Fibroblast of villous mesenchyme (primary cell): ENCODE measurements at places on chromosomes 13 and 19. TPM values are rescaled to one million over a fixed set of nuclear protein-coding genes. Genes with fewer than 3 reads are reported as not detected.
A peak's percentile ranks its signal among the peaks of the same experiment; 100 is the strongest.

GRCh38 chr19:7348587-7349230, at the start of gene ARHGEF18:
Gene ARHGEF18, plus strand, starts transcription at chr19:7348937. Its CDS starts 13,954 bp downstream, at chr19:7362891.
- no peak for DNase-seq

- no peak for DNase-seq
Observed at GRCh38 chr19:29860492-29860891, 48.7 kb downstream of the CCNE1 start.

- DNase-seq: no peak
Observed at GRCh38 chr13:30934803-30935202, 2.3 kb downstream of the TEX26 start.

DNA sequence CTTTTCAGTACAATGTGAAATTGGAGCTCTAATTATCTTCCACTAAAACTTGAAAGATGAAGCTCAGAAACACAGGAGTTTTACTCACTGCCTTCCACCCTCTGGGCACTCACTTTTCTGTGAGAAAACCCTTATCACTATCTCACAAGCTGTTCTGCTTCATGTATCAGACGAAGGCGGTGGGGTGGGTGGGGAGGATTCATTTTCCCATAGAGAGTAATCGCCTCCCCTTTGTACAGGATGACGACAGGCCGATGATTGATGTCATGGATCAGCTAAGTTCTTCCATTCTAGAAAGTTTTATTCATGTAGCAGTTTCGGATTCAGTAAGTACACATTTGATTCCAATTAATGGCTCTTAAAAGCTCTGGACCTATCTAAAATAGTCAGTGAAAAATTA, 139.9 kb downstream of the ZAR1L start:
- peak; percentile 68 for DNase-seq

DNA sequence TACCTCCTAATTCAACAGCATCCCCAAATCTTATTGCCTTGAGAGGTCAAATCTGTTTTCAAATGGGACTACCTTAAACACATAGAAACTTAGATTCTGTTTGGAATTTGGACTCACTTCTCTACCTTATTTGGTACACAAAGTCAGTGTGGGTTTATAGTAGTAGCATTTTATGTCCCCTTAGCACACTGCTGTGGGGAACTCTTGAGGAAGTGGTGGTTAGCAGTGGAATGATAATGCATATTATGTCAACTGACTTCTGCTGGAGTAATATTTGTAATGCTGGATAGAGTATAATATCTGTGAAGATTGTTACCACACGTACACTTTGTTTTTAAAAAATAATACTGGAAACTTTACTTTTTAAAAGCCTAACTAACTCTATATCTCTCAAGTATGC, 386.3 kb downstream of the NDFIP2 start:
- DNase-seq: peak; percentile 19

Gene MYO1F
- total RNA-seq: 0.32 and 1.3 TPM in 2 replicates

Gene SLC25A41
- not detected in 2 replicates for total RNA-seq

- no peak for DNase-seq
Observed at GRCh38 chr19:54804101-54804500, 691 bp downstream of the KIR2DL4 start.

GRCh38 chr13:30039511-30039911, 189.1 kb upstream of the UBL3 start:
- DNase-seq: no peak

DNA sequence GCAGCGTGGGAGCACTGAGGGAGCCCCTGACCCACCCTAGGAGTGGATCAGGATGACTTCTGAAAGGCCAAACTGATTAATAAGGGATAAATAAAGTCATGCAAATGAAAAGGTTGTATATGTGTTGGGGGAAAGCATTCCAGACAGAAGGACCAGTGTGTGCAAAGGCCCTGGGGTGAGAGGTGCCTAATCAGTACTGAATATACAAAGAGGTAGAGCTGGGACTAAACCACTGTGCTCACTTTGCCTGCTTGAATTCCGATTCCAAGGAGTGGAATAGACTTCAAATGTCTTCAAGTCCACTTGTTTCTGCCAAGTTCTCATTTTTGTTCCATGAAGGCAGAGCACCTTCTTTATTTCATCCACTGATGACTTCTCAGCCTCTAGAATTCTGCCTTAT, 32.6 kb upstream of the ADGRE1 start:
- no peak for DNase-seq

- no peak for DNase-seq
Observed at GRCh38 chr19:33653684-33654083, 31.9 kb downstream of the CHST8 start.

DNA sequence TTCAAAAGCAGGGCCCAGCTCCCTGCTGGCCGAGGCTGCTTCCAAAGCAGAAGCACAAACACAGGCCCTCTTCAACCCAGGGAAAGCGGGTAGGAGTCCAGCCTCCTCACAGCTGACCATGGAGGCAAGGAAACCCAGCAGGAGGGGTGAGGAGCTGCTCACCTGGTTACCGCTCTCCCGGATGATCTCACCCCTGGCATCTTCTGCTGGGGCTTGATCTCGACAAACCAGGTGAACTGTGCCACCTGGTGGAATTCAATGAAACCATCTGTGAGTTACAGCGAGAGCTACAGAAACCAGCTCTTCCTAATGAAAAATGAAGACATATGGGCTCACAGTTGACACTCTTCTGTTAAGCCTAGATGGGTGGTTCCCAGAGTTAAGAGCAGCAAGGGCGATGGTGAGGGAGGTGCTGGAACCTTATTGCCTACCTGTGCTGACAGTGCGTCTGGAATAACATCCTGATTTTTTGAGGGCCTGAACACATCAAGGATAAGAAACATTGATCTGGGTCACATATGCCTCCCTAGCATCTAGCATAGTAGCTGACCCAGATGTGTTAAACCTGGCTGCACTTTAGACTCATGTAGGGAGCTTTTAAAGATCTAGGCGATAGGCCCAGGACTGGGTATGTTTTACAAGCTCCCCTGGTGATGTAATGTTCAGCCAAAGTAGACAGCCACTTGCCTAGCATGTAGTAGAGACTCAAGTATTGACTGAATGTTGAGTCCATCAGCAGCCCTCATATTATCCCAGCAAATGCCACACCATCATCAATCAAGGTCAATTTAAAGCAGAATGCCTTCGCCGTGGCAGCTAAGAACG, 6.1 kb downstream of the DHRS12 start:
- DNase-seq: peak; percentile 59

Gene MISP
- under 0.01 and 0.43 TPM in 2 replicates for total RNA-seq

- no peak for DNase-seq
Observed at GRCh38 chr19:38072776-38073750, 151.0 kb downstream of the DPF1 start.

GRCh38 chr19:40284501-40285352, at the start of gene AKT2:
Gene AKT2, minus strand, starts transcription at chr19:40285345. Its CDS starts 20,078 bp downstream, at chr19:40265267.
- DNase-seq: peak; percentile 65

DNA sequence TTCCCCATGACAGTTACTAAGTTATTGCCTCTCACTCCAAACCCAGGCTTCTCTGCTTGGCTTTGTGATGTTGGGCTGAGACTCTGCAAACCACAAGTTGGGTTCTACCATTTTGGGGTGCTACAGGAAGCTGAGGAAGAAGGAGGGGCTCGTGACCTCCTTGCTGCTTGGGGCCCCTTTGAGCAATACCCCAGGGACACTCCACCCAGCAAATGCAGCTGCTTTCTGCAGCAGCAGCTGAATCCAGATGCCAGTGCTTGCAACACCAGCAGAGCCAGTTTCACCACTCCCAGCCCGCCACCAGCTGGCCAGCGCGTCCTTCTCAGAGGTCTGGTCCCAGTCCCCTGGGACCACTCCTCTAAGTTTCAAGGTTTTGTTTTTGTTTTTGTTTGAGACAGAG, 22.0 kb upstream of the UBAC2 start:
- DNase-seq: peak; percentile 41

- DNase-seq: no peak
Observed at GRCh38 chr13:25943081-25943480, 108.7 kb downstream of the SHISA2 start.

Gene NLRP9
- not detected in 2 replicates for total RNA-seq

Gene COX6B2
- total RNA-seq: under 0.01 TPM in 1 of 2 replicates, not detected in the other

DNA sequence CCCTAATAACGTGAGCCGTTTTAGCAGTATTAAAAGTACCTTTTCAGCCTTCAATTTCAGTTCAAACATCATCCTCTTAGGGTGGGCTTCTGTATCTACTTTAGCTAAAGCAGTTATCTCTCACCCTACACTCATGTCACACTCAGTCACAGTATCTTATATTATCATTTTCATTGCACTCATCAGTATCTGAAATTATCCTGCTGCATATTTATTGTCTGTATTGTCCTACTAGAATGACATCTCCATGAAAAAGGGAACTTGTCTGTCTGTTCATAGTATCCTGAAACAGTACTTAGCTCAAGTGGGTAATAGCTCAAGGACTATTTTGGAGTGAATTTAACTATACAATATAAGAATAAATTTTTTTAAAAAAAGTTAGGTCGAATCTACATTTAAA, 19.9 kb upstream of the RFC3 start:
- no peak for DNase-seq

DNA sequence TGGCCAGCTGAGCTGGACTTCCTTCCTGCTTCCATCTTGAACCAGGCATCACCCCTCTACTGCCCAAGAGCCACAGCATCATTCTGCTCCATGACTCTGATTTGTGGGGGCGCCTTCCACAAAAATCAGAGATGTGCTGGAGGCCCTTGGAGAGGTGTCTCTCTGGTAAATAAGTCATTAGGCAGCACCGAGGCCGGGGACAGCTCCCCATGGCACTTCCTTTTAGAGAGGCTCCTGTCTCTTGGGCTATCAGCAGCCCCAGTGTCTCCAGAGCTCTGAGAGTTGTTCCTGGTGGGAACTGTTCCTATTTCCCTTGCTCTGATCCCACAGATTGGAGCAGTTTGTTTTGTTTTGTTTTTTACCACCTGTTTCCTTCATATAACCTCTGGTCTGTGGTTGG, 19.9 kb downstream of the NWD1 start:
- DNase-seq: no peak

Gene RGS9BP
- total RNA-seq: 0.32 and 0.86 TPM in 2 replicates
